ENCODE measurements at places on chromosomes 5 and 9.
A peak's percentile ranks its signal among the peaks of the same experiment; 100 is the strongest.

DNA sequence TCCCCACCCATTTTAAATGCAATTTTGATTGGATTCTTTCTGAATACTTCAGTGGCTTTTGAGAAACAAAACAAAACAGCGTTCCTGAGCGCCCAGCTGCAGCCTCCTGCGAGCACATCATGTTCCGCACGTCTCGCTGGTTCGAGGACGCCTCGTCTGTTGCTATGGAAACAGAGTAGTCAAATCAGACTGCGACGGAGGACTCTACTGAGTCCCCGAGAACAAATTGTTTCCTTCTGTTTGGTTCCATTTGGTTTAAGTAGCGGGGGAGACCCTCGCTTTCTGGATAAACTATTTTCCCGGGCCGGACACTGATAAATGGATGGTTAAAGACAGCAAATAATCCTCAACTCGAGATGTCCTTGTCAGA lies 69.0 kb downstream of the SLC28A3 start:
- peak; percentile 37 for DNase-seq

GRCh38 chr9:37917313-37917731 lies 13.4 kb upstream of the SLC25A51 start:
- no peak for DNase-seq

DNA sequence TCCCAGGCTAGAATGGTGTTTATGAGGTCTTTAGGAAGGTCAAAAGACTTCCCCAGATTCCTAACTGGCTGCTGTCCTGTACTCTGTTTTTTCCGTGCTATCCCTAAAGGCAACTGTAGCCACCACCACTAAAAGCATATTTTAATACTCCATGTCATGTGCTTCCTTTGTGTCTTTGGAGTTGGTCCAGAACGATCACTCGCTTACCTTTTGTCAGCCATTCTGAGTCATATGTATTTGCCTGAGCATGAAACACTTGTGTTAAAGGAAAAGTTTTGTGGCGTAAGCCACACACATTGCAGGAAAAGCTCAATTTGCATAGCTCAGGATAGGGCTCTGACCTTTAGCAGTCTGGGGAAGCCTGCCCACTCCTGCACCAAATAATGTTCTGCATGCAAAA lies 299.6 kb downstream of the NTRK2 start:
- DNase-seq, result no peak

DNA sequence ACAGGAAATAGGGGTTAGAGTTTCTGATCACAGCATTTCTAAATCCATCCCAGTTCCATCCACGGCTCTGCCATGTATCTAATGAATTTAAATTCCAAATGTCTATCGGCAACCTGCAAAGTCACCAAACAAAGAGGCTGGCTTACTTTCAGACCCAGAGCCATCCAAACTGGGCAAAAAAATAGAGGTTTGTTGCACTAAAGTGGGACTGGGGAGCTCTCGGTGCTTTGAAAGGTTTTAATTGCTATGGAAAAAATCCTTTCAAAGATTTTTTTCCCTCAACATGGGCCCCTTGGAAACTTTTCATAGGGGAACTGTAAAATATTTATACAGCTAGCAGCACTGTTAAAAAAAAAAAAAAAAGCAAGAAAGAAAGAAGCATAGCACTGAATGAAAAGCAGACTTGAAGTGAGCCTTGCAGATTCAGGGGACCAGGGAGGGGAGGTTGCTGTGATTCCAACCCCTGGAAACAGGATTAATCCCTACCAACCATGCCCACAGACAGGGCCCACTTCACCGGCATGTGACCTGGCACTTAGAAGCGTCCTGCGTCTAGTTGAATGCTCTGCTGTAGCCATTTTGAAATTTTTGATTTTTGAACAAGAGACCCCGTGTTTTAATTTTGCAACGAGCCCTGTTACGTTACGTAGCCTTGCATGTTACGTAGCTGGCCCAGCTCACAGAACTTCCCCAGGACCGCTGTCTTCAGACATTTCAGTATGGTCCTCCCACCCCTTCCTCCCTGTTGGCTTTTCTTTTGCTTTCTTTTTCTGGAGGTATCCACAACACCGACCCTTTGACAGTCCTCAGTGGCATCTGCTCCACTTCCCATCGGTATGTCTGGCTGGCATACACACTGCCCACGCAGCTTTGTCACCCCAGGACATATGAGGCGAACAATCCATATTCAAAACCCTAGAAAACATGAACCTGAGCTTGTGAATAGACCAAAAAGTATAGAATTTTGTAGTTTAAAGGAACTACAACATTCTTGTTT lies 105.3 kb upstream of the NFIB start:
- DNase-seq, result no peak

DNA sequence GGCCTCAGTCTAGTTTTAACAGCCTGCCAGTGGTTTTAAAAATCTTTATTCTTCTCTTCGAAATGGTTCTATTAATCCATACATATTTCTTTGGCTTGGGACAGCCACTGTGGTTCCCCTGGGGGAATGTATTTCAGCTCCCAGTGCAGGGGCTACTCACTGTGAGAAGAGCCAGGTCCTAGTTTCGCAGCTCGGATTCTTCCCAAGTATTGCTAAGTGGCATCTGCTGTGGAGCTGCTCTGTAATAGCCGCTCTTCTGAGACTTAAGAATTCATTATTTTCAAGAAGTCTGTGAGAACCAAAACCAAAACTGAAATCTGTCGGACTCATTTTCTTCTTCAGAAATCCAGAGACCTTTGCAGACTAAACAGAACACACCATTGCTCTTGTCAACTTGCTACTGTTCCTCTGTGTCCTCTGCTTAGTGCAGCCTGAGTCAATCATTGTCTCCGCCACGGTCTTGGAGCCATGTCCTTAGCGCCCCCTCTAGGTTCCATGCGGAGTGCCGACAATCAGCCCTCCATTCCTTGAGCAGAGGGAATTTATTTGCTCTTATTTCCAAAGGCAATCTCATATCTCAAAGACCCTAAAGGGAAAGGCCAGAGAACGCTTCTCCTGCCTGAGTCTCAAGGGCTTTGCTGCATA lies 478.2 kb downstream of the SPATA31D1 start:
- no peak for DNase-seq

Measured in non-pigmented ciliary epithelial cell (primary cell).